ENCODE measurements at places on chromosomes 1 and 21.

DNA sequence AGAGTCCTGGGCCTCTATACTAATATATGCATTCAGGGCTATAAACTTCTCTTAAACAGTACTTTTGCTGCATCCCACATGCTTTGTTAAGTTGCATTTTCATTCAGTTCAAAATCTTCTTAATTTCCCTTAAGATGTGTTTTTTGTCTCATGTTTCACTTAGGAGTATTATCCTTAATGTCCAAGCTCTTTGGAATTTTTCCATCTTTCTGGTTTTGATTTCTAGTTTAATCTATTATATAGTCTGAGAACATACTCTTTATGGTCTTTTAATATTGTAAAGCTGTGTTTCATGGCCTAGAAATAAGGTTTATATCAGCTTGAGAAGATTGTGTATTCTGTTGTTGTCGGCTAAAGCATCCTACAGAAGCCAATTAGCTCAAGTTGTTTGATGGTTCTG lies 1041.8 kb downstream of the PLA2G4A start:
- no peak for DNase-seq

- DNase-seq = no peak
Observed at GRCh38 chr1:30888391-30888790, 20.2 kb downstream of the SDC3 start.

GRCh38 chr1:11294951-11295350 lies 22.0 kb downstream of the UBIAD1 start:
- no peak for DNase-seq

GRCh38 chr1:187943606-187944403 lies 1115.1 kb downstream of the PLA2G4A start:
- DNase-seq = no peak

- no peak for DNase-seq
Observed at GRCh38 chr1:205800981-205801703, 11.9 kb downstream of the SLC41A1 start.

DNA sequence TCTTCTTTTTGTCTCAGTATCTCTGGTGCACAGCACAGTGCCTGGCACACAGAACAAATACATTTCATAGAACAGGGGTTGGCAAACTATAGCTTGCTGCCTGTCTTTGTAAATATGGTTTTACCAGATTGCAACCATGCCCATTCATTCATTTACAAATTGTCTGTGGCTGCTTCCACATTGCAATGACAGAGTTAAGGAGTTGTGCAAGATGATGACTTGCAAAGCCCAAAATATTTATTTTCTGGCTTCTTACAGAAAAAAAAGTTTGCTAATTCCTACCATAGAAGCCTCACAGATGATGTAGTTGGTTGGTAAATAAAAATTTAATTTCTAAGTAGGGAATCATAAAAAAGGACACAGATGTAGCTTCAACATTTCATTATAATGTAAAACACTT lies 11.2 kb upstream of the HMGB4 start:
- DNase-seq = no peak

DNA sequence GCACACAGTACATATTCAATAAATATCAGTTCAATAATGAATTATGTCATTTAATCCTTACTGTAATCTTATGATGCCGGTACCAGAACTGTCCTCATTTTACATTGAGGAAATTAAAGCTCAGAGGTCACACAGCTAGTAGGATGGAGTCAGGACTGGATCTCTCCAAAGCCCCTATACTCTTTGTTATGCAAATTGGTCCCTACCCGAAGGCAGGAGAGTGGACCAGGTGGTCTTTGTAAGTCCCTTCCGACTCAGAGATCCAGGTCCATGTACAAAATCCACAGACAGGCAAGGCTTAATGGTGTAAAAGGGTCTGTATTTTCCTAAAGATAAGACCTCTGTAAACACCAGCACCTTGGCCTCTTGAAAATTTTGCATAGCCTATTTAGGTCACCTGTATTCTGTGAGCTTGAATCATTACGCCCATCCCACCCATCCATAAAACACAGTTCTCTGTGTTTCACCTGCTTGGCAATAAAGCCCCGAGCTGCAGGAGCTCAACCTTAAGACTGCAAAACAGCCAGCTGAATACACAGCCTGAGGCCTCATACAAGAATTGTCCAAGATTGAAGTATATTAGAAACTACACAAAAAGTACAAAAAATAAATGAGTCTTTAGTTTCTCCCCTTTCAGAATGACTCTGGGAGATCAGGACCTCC lies 41.7 kb downstream of the PLXNA2 start:
- DNase-seq = no peak

DNA sequence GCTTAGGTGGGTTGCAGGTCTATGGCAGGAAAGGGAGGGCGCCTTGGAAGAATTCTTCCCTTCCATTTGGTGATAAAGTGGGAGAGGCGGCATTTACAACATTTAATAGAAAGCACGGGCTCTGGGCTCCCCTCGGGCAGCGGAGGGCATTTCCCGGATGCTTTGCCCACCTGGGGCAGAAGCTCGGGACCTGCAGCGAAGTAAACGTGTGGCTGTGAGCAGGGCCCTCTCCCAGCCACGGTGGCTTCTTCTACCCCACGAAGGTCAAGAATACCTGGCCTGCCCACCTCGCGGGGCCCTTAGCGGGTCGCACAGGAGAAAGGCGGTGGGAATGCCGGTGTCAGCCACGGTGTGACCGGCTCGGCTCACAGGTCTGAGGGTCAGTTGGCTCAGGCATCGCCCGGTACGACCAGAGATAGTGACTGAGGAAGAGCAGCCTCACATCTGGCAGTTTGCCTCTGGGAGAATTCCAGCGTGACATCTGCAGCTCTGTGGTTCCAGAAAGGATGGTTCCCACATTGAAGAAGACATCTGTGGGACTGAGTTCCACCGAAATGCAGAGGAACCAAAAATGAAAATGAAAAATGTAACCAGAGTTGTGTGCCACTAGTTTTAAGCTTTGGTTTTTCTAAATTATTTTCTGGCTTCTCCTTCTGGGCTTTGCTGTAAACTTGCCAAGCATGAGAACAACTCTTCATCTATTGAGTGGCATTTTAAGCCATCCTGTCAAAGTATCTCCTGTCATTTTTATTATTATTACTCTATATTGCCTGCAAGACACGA lies 720 bp upstream of the F3 start:
- no peak for DNase-seq

- DNase-seq = no peak
Observed at GRCh38 chr1:193042766-193043691, 16.1 kb downstream of the UCHL5 start.

GRCh38 chr1:236365999-236366570 lies 28.0 kb upstream of the EDARADD start:
- DNase-seq = no peak

GRCh38 chr1:247529771-247530355 lies 6.4 kb downstream of the OR2C3 start:
- DNase-seq = no peak

DNA sequence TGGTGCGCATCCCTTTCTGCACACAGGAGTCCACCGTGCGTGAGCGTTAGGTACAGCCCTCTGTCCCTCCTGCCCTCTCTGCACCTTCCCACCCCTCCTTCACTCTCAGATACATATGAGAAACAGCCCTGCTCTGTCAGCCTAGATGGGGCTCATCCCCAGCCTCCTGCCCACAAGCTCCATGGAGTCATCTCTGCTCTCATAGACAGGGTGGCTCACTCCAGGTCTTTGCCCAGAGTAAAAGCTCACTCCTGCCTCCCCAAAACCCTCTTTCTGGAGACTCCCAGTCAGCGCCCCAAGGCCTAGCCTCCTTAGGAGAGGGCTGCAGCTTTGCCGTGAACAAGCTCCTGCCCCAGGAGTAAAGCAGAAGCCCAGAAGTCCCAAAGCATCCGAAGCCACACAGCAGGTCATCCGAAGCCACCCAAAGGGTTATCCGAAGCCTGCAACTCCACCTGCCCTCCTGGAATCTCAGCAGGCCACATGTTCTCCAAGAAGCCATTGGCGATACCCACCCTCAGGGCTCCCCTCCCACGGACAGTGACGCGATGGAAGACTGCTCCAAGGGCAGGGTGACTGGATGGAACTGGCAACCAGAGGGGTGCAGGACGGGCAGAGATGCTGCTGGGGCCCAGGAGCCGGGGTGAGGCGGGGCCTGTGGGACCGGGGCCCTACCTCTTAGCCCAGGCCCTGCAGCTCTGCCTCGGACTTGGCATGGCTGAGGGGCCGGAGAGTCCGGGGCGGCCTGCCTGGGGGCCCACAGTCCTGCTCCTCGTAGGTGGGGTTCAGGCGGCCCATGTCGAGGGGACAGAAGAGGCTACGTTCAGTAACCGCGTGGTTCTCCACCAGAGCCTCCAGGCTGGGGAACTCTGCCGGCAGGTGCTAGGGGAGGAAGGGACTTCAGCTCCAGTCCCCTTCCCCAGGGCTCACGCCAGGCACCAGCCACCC lies 3.6 kb upstream of the KIF17 start:
- no peak for DNase-seq

DNA sequence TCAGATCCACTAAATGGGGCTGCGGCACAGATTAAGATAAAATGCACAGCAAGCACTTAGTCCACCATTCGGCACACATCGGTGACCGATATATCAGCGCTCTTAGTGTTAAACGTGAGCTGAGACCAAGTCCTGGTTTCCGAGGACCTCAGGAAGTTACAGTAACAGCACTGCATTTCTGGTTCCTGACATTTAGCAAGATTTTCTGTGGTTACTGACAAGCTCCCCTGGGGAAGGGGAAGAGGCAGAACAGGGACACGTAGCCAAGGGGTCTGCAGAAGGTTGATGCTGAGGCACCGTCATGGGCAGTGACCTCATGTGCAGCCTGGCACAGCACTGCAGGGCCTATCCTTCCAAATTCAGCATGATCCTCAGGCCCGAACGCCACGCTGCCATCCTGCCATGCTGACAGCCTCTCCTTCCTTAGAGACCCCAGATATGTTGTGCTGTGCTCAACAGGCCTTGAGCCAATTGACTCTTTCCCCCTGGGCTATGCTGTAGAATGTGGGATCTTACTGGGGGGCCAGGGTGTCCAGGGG lies 13.4 kb upstream of the PEF1 start:
- no peak for DNase-seq

DNA sequence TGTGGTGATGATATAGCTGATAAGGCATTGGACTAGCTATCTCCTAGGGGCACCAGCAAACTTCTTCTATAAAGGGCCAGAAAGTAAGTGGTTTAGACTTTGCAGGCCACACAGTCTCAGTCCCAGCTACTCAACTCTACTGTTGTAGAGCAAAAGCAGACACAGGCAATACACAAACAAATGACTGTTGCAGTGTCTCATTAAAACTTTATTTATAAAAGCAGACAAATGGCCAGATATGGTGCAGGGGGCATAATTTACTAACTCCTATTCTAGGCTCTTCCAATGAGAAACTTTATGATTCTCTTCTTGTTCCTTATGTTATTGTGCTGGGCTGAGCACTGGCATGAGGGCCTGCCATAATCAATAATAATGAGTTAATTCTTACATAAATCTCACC lies 176.8 kb upstream of the POU3F1 start:
- DNase-seq = no peak

GRCh38 chr1:71610476-71610875 lies 529.6 kb upstream of the ZRANB2 start:
- no peak for DNase-seq

DNA sequence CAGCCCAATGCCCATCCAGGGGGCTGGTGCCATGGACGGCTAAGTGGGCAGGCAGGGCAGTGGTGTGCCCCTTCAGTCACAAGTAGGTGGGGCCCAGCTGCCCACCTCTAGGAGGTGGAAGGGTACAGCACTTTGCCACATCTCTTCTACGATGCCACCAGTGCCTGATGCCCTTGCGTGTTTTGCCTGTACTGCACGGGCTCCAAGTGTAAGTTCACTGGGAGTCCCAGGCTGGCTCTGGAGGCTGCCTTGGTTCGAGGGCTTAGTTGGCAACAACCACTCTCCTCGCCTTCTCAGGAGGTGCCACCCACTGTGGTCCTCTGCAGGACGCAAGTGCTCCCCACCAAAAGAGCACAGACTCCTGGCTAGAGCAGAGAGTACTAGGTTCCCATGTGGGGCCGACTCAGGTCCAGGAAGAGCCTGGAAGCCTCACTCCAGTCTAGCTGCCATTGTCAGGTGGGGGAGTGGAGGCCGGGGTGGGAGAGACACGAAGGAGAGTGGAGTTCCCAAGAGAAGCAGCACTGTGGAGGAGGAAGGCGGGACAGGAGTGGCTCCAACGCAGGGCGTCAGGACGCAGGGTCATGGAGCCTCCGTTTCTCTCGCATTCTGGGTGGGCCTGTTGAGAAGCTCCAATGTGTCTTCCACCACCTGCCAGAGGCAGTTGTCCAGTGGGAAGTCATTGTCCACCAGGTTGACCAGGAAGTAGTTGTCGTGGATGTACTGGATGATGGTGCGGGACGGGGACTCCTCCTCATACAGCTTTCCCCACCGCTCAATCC lies 15.5 kb downstream of the MTHFR start:
- no peak for DNase-seq

GRCh38 chr1:27527223-27527889 lies 37.4 kb upstream of the WASF2 start:
- no peak for DNase-seq

GRCh38 chr1:193519922-193520321 lies 333.5 kb upstream of the B3GALT2 start:
- DNase-seq = no peak

DNA sequence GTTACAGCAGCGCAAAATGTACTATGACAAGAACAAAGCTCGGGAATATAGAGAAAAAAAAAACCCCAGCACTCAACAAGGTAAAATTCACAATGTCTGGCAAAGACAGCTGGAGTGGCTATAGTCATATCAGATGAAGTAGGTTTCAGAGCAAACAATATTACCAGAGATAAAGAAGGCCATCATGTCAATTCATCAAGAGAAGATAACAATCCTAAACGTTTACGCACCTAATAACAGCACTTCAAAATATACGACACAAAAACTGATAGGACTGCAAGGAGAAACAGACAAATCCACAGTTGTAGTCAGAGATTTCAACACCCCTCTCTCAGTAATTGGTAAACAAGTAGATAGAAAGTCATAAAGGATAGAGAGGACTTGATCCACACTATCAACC lies 455.2 kb downstream of the PTPRU start:
- no peak for DNase-seq

DNA sequence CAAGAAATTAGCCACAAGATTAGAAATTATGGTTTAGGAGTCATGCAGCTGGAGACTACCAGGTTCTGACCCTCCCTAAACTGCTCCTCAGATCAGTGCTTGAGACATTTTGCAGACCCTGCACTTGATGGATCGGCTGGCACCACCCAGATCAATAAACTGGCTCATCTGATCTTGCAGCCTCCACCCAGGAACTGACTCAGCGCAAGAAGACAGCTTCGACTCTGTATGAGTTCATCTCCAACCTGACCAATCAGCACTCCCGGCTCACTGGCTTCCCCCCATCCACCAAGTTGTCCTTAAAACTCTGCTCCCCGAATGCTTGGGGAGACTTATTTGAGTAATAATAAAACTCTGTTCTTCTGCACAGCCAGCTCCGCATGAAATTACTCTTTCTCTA lies 40.0 kb downstream of the L1TD1 start:
- DNase-seq = no peak

DNA sequence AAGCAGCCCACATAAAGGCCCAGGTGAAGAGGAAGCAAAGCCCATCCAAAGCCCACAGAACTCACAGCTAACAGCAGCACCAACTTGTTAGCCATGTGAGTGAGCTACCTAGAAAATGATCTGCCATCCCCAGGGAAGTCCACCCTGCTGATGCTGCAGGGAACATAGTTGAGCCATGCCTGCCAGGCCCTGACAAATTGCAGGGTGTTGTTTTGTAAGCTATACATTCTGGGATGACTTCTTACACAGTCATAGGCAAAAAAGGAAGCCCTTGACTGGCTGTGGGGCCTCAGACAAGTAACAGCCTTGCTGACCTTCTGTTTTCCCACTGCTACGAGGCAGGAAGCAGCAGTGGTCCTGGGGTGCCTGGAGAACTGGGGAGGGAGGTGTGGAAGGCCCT lies 262.7 kb downstream of the MATN1 start:
- DNase-seq = no peak

All from activated CD4-positive, alpha-beta T cell treated with anti-CD3 and anti-CD28 coated beads, Interleukin-2, Interleukin-4, amounts not matched to agents 100 ng/mL and 50 ng/mL, durations not matched to agents 16 hours and 8 hours (primary cell).